ENCODE measurements at places on chromosomes 2 and 18.

GRCh38 chr2:180660881-180661685 is 319.3 kb upstream of the UBE2E3 start:
- no peak overlapping the region for H3K27ac ChIP-seq
- no peak for DNase-seq
- no peaks in the 10 kb centered on the region for H3K27me3 ChIP-seq

GRCh38 chr2:72995430-72996116 is 75.9 kb downstream of the SFXN5 start:
- no peaks in the 10 kb centered on the region for H3K36me3 ChIP-seq
- H3K27me3 ChIP-seq, result no peaks in the 10 kb centered on the region
- peaks cover 8% of the 10 kb centered on the region for H3K4me1 ChIP-seq
- H3K27ac ChIP-seq, result no peak overlapping the region
- no peak for DNase-seq

GRCh38 chr18:74898965-74899364 is 301.3 kb downstream of the ZNF407 start:
- no peaks in the 10 kb centered on the region for H3K36me3 ChIP-seq
- no peaks in the 10 kb centered on the region for H3K27me3 ChIP-seq
- DNase-seq, result peak; percentile 68

- peak overlapping the region; percentile 75 for H3K4me3 ChIP-seq
- peak; percentile 31 for DNase-seq
- no peaks in the 10 kb centered on the region for H3K27me3 ChIP-seq
- peaks cover 17% of the 10 kb centered on the region for H3K36me3 ChIP-seq
These were observed 490 bp downstream of the NDUFS1 start for GRCh38 chr2:206158563-206159345.

- no peak for DNase-seq
- H3K27me3 ChIP-seq, result peaks cover 96% of the 10 kb centered on the region
- no peaks in the 10 kb centered on the region for H3K4me1 ChIP-seq
- no peaks in the 10 kb centered on the region for H3K36me3 ChIP-seq
These were observed 2.1 kb upstream of the SIX3 start for GRCh38 chr2:44939106-44940048.

GRCh38 chr2:213288913-213289700 is 4.8 kb downstream of the SPAG16 start:
- H3K27ac ChIP-seq, result no peak overlapping the region
- no peaks in the 10 kb centered on the region for H3K4me1 ChIP-seq
- H3K4me3 ChIP-seq, result no peak overlapping the region
- H3K36me3 ChIP-seq, result 0 out of 2 replicates have a peak, but pooled peaks cover 1% of the 10 kb centered on the region

DNA sequence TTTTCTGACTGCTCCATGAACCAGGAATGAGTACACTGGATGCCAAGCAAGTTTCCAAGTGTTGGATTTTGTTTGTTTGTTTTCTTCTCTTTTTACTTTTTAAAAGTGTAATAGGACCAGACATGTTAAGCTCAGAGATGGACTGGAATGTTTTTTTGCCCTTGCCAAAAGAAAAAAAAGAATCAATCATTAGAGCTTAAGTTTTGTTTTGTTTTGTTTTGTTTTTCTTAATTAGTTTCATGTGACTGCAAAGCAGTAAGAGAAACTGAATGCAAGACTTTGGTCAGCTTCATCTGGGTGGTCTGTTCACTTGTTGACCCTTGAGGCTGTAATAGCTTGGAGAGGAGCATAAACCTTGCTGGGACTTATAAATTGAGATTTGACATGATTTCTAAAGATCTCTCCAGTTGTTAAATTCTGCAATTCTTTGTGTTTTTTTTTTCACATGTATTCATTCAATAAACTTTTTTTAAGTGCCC is 42.4 kb upstream of the SLC1A4 start:
- peaks cover 13% of the 10 kb centered on the region for H3K4me1 ChIP-seq
- H3K27ac ChIP-seq, result no peak overlapping the region
- peaks cover 10% of the 10 kb centered on the region for H3K27me3 ChIP-seq
- DNase-seq, result no peak

- DNase-seq, result no peak
- peak overlapping the region; percentile 15 for H3K27ac ChIP-seq
- peaks cover 5% of the 10 kb centered on the region for H3K27me3 ChIP-seq
- H3K36me3 ChIP-seq, result no peaks in the 10 kb centered on the region
- H3K4me3 ChIP-seq, result no peak overlapping the region
These were observed 122.7 kb upstream of the GLI2 start for GRCh38 chr2:120612931-120613330.

- H3K4me3 ChIP-seq, result no peak overlapping the region
- H3K36me3 ChIP-seq, result no peaks in the 10 kb centered on the region
- H3K27me3 ChIP-seq, result no peaks in the 10 kb centered on the region
These were observed 130.1 kb upstream of the SP5 start for GRCh38 chr2:170585067-170585466.

DNA sequence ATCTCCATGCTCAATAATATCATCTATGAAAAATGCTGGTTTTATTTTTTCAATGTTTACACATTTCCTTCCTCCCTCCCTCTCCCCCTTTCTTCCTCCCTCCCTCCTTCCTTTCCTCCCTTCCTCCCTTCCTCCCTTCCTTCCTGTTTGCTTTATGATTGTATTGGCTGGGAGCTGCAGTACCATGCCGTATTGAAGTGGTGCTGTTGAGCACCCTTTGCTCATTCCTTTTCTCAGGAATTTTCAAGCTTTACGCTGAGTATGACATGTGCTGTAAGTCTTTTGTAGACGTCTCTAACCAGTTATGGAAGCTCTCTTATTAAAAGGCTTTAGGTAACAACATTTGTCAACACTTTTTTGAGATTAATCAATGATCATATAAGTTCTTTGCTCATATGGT is 100.4 kb downstream of the SNTG2 start:
- H3K27ac ChIP-seq, result no peak overlapping the region
- H3K4me1 ChIP-seq, result peaks cover 16% of the 10 kb centered on the region
- DNase-seq, result peak; percentile 37
- H3K4me3 ChIP-seq, result no peak overlapping the region

GRCh38 chr2:24009367-24009679 is 562 bp upstream of the MFSD2B start:
- DNase-seq, result no peak
- H3K36me3 ChIP-seq, result no peaks in the 10 kb centered on the region
- H3K27me3 ChIP-seq, result peaks cover 8% of the 10 kb centered on the region
- no peak overlapping the region for H3K4me3 ChIP-seq
- H3K27ac ChIP-seq, result no peak overlapping the region

DNA sequence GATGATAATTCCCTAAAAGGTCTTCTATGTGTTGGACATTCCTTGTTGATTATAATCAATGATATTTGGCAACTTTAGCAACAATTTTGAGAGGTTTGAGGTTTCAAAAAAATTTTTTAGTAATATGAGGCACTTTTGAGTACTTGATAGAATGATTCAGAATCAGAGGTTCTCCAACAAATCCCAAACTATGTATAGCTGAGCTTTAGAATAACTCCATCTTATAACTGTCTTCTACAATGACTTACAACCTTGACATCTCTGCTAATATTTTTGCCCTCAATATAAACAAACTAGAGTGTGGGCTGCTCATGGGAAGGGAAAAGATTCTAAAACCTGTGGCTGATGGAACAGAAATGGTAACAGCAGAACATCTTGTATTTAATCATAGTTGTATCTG is 21.5 kb upstream of the SERPINB7 start:
- no peak overlapping the region for H3K4me3 ChIP-seq
- H3K27me3 ChIP-seq, result peaks cover 2% of the 10 kb centered on the region
- H3K36me3 ChIP-seq, result no peaks in the 10 kb centered on the region
- no peak overlapping the region for H3K27ac ChIP-seq
- no peaks in the 10 kb centered on the region for H3K4me1 ChIP-seq

GRCh38 chr2:127034051-127034450 is 72.9 kb downstream of the BIN1 start:
- H3K27me3 ChIP-seq, result no peaks in the 10 kb centered on the region
- H3K4me3 ChIP-seq, result no peak overlapping the region
- H3K27ac ChIP-seq, result peak overlapping the region; percentile 5
- DNase-seq, result no peak

DNA sequence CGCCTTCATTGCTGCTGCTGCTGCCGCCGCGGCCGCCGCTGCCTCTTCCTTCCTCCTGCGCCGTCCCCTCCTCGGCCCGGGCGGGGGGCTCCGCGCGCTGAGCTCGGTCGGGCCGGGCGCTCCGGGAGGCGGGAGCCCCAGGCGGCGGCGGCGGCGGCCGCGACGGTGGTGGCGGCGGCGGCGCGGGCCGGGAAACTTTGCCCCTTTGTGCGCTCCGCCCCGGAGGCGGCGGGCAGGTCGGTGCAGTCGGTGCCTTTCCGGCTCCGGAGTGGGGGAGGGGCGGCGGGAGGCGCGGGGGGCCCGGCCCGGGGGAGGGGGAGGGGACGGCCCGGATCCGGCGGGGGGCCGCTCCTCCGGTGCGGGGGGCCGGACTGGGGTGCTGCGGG is 205 bp downstream of the TET3 start:
- H3K27me3 ChIP-seq, result no peaks in the 10 kb centered on the region
- H3K27ac ChIP-seq, result no peak overlapping the region
- peaks cover 5% of the 10 kb centered on the region for H3K36me3 ChIP-seq
- peaks cover 24% of the 10 kb centered on the region for H3K4me1 ChIP-seq
- H3K4me3 ChIP-seq, result peak overlapping the region; percentile 53

DNA sequence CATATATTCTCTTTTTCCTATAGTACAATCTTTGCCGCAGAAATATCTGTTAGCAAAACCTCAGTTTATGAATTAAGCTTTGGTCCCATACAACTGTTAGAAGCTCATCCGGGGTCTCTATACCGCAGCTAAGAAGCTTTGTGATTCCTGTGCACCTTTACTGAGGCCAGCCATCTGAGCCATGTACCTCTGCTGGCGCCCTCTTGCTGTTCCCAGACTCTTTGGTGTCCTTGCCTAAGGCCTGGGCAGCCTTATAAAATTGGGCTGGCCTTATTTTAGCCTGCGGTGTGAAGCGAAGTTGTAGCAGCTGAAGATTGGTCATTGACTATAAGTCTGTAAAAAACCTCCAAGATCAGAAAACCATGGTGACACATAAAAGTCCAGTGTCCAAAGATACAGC is 1135.1 kb upstream of the CHAC2 start:
- H3K36me3 ChIP-seq, result no peaks in the 10 kb centered on the region
- H3K27me3 ChIP-seq, result no peaks in the 10 kb centered on the region
- no peak overlapping the region for H3K27ac ChIP-seq
- no peak overlapping the region for H3K4me3 ChIP-seq

DNA sequence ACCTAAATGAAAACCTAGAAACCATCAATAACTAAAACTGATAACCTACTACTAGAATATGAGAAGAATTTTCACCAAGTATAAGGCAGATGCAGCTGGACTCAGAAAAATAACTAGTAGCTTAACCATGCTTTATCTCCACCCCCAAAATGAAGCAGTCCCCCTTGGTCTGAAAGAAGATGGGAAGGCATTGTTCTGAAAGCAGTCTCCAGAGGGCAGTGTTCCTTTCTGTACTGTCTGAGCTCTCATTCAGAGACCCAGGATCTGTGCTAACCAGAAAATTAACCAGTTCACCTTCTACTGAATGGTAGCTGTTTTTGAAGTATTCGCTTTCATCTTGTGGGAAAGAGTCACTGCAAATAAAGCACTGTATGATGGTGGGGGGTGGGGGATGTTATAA is 273.0 kb downstream of the PDE11A start:
- no peaks in the 10 kb centered on the region for H3K27me3 ChIP-seq
- H3K27ac ChIP-seq, result no peak overlapping the region
- DNase-seq, result peak; percentile 12
- no peaks in the 10 kb centered on the region for H3K4me1 ChIP-seq
- no peaks in the 10 kb centered on the region for H3K36me3 ChIP-seq

GRCh38 chr18:75010689-75011088 is 198.2 kb downstream of the PTGR3 start:
- no peaks in the 10 kb centered on the region for H3K4me1 ChIP-seq
- no peaks in the 10 kb centered on the region for H3K27me3 ChIP-seq
- H3K27ac ChIP-seq, result no peak overlapping the region
- H3K4me3 ChIP-seq, result no peak overlapping the region

DNA sequence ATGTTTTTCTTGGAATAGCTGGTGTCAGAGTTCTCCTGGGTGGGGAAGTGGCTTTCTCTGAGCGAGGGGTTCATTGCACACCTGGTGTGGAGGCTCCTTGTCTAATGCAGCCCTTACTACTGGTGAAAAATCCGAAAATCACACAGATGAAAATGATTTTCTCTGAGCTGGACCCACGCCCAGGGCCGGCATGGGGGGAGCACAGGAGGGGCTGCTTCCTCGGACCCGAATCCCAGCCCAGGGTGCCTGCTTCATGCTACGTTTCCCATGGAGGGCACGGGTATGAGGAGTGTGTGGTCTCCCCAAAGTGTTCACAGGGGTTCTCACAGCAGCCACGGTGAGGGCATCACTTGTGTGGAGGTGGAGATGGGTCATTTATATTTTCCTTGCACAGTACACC is 288.0 kb upstream of the HDAC4 start:
- H3K4me1 ChIP-seq, result no peaks in the 10 kb centered on the region
- no peaks in the 10 kb centered on the region for H3K27me3 ChIP-seq
- no peak for DNase-seq
- H3K27ac ChIP-seq, result no peak overlapping the region

DNA sequence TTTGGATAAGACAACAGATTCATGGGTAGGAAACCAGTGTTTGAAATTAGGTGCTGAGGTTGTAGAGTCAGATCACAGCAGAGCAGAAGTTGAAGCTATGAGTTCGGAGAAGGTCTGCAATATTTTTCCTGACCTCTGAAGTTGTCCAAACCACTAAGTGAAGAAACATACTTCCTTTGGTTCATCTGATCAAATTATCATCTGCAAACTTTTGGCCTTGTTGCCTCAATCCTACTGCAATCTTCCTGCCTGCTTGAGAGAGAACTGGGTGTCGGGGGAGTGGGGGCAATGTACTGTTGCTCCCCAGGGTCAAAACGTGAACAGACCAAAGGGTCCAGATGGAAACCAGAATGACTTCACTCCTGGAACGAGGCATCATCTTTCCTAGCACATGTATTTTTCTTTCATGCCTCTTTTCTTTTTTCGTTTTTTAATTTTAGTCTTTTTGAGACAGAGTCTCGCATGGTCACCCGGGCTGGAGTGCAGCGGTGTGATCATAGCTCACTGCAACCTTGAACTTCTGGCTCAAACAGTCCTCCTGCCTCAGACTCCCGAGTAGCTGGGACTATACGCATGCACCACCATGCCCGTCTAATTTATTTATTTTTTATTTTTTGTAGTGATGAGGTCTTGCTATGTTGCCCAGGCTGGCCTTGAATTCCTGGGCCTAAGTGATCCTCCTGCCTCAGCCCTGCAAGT is 42.7 kb downstream of the RAB31 start:
- no peak overlapping the region for H3K4me3 ChIP-seq
- no peaks in the 10 kb centered on the region for H3K36me3 ChIP-seq
- H3K27ac ChIP-seq, result no peak overlapping the region
- H3K4me1 ChIP-seq, result 0 out of 2 replicates have a peak, but pooled peaks cover 2% of the 10 kb centered on the region
- no peak for DNase-seq

DNA sequence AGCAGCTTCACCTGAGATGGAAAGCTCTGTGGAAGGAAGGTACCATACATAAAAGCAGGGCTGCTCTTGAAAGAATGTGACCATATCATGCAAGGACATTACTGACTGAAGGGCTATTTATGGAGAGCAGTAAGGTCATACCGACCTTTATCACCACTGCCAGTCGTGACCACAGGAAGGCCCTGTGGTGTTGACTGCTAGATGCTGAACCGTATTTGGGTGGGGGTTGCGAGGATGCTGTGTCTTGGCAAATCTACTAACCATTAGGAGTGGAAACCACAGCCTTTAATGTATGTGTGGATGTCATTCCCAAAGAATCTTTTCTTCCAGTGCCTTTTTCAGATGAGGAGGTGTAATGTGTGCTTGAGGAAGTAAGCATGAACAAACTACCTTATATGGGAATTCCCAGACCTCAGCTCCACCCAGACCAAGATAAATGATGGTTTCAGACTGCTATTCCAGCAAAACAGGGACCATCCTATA is 60.8 kb downstream of the LIMS1 start:
- H3K27me3 ChIP-seq, result no peaks in the 10 kb centered on the region
- no peaks in the 10 kb centered on the region for H3K36me3 ChIP-seq
- H3K4me3 ChIP-seq, result no peak overlapping the region
- H3K27ac ChIP-seq, result peak overlapping the region; percentile 58
- peaks cover 14% of the 10 kb centered on the region for H3K4me1 ChIP-seq
- DNase-seq, result peak; percentile 96

All from IMR-90 (cell line).